ENCODE measurements at places on chromosomes 4 and X.

DNA sequence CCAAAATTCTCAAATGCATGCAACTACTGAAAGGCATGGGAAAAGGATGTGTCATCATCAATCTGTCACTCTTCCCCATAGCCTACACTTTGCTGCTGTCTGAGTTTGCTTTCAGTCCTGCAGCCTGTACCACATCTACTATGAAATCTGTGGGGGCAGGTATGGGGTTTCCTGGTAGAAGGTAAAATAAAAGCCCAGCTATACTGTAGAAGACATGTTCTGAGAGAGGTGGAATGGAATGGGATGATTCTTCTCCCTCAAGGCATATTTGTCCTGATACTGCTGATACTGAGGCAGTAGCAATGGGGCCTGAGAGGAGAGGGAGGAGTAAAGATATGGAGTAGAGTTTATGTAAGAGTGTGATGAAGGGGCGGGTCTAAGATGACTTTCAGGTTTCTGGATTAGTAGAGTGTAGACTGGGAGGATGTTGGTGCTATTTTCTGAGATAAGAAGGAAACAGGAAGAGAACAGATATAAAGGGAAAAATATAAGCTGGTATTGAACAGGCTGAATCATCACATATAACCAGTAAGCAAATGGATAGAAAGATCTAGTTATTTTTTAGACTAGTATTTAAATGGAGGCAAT is 38.7 kb upstream of the GYPA start:
- no peak for DNase-seq

DNA sequence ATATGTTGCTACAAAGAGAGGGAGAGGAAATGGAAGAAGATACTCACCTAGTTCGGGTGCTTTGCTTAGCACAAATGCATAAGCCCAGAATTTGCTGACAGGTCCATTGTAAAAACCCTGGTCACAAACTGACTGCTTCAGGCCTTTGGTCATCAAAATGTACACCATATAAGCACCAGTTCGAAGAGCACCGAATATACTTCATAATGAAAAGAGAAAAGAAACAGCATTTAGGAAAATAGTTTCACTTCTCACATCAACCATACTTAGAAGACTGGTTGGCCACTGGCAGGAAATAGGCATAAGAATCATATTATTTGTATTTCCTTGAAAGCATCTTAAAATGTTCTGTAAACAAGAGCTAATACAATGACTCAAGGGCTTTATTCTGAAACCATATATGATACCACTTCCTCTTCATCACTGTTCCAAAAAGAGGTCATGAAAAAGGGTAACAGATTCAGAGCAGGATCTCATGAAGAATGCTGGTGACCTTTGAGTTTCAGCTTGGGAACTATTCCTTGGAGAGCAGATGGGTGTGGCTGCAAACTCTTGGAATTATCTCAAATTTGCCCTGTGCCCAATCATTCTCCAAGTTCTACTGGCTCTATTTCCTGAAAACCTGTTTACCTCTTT is 138.7 kb downstream of the ELOVL6 start:
- no peak for DNase-seq

GRCh38 chr4:104912518-104912917 is 234.2 kb upstream of the TET2 start:
- no peak for DNase-seq

DNA sequence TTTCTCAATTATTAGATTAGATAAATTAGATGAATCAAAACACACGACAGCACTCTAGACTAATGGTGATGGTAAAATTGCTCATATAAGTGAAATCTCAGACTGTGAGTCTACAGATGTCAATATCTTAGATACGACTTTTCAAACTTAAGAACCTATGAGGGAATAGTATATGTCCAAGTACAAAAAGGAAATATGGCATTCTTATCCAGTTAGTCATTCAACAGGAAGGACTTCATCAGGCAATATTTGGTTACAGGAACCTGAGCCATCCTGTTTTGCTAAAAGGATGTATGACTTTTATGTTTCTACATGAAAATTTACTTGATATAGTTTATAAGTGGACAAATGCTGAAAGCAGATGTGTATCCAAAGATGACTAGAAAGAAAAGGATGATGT is 107.0 kb downstream of the CT47B1 start:
- no peak for DNase-seq

DNA sequence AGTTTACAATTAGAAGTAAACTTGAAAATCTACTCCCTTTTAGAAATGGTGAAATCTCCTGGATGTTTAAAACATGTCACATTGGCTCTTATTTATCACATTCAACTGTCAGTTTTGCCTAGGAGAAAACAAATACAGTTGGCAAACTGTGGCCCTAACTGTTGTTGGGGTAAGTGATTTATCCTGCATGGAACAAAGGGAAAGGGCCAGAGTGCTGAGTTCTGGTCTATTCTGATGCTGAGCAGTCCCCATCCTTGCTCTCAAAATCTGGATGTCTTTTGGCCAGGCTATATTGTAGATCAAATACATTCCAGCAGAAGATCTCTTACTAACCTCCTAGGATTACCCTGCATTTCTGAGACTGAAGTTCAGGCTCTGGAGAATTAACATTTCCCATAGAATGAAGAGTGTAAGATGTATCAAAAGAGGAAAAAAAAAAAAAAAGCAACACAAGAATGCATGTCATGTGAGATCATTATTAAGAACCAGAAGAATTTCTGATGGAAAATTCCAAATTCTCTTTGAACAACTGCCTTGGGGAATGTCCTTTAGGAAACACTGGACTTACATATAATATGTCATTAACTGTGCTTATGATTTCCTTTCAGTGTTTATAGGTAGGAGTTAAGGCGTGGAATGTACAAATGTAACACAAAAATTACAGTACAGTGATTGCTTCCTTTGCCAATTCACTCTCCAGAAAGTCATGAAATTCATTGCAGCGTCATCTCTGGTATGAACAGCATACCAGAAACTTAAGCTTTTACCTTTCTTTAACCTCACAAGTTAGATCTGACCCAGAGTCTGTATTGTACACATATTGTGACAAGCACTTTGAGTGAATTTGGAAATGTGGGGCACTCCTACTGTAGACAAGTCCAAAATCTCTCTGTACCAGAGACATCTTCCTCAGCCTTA is 1012.5 kb upstream of the LCORL start:
- DNase-seq = no peak

- no peak for DNase-seq
Measured at GRCh38 chr4:187767158-187767557, 228.4 kb upstream of the ZFP42 start.

DNA sequence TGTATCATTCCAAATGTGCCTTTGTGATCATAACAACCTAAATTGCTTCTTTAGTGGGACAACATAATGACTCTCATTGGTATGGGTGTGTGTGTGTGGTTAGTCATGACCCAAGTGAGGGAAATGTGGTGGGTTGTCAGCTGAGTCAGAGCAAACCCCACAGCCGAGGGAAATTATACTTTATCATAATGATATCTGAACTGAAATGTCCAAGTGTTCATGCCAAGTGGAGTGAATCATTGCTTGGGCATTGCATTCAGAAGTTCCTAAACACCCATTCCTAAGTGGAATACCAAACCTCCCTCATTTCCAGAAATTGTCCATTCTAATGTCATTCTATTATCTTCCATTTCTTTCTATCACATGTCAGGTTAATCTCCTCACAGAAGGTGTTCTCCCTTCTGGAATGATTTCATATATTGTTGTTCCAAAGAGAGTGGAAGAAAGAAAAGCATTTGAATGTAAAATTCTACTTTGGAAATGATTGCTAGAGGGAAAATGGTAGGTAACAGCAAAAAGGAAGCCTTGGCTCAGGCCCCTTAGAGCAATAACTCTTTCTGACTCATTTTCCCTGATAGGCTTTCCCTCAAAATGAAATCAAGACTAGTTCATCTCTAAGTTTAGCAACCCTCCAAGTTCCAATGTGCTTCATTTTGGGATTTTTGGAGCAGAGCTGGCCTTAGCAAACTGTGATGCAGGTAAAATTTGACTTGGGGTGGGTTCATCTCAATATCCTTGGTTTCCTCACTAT is 230.7 kb upstream of the KCNIP4 start:
- DNase-seq = no peak

- DNase-seq = no peak
Measured at GRCh38 chr4:77861495-77861894, 1.1 kb upstream of the MRPL1 start.

- DNase-seq = no peak
Measured at GRCh38 chr4:31071508-31072486, 351.6 kb downstream of the PCDH7 start.

DNA sequence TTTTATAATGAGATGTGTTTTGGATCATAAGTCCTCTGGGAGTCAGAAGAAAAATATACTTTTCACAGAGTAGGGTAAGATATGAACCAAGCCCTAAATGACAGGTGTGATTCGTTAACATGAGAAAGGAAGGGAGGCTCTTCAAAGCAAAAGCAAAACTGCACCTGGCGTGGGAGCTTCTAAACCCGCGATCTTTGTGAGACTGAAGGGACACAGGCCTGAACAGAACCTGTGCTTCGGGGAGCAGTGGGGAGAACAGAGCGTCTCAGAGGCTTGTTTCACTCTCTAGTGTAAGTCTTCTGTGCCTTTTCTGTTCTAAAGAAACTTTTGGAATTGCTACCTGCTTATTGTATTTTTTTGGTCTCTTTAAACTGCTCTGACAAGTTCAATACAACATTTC is 30.2 kb upstream of the CYP4V2 start:
- DNase-seq = no peak

DNA sequence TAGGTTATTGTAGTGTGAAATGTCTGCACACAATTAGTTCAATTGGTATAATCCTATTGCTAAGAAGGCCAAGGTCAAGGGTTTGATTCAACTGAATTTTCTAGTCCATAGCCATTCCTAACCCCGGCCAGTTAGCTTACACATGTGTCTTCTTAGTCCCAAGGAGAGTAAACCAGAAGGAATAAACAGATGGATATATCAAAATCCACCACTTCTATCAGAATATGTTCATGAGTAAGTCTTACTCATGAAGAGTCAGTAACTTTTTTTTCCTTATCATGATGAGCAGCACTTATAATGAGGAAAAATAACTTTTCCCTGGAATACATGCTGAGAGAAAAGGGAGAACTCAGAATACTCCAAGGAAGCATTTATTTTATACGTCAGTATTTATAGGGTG is 9.5 kb downstream of the HHIP start:
- no peak for DNase-seq

GRCh38 chrX:73563738-73564068 is 706 bp downstream of the CHIC1 start:
- no peak for DNase-seq

DNA sequence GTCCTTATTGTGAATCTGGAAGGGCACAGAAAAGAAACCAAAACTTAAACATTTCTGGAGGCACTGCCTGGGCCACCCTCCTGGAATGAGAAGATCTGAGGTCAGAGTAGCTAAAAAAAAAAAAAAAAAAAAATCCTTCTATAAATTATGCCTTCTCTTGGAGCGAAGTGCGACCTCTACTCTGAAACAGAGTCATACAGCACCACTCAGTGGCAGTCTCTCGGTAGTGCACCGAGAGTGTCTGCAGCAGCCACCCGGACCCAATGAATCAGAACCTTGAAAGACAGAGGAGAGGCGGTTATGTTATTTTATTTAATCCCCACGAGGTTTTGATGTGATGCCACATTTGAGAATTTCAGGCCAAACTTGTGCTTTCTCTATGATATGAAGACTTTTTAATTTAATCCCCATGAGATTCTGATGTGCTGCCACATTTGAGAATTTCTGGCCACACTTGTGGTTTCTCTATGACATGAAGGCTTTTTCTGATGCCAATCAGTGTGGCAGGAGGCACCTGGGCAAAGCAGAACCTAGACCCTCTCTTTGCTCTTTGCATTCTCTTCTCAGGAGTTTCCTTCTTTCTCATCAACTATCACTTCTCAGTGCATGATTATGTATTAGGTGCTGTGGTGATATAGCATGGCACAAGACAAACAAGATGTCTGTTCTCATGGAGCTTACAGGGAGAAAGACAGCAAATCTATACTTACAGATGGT is 5.6 kb upstream of the CT47C1 start:
- DNase-seq = peak; percentile 42
